ENCODE measurements at places on chromosomes 6 and 20.

DNA sequence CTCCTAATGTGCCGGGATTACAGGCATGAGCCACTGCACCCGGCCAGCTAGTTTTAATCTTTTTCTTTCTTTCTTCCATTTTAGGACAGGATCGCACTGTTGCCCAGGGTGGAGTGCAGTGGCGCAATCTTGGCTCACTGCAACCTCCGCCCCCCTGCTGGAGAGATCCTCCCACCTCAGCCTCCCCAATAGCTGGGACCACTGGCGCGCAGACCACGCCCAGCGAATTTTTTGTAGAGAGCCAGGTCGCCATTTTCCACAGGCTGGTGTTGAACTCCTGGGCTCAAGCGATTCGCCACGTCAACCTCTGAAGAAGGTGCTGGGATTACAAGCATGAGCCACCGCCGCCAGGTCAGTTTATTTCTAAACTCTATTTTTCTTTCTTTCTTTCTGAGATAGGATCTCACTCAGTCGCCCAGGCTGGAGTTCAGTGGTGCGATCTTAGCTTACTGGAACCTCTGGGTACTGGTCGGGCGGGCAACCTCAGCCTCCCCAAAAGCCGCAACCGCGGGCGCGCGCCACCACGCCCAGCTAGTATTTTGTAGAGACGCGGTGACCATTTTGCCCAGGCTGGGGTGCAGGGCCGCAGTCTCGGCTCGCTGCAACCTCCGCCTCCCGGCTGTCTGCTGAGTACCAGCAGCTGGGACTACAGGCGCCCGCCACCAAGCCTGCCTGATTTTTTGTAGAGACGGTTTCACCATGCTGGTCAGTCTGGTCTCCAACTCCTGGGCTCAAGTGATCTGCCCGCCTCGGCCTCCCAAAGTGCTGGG, 20.0 kb upstream of the LIN28B start:
- no peak for DNase-seq

- DNase-seq = no peak
Measured at GRCh38 chr6:43334466-43335095, 26.0 kb upstream of the CRIP3 start.

GRCh38 chr6:22145823-22146677, 150.8 kb downstream of the PRL start:
- DNase-seq = no peak

DNA sequence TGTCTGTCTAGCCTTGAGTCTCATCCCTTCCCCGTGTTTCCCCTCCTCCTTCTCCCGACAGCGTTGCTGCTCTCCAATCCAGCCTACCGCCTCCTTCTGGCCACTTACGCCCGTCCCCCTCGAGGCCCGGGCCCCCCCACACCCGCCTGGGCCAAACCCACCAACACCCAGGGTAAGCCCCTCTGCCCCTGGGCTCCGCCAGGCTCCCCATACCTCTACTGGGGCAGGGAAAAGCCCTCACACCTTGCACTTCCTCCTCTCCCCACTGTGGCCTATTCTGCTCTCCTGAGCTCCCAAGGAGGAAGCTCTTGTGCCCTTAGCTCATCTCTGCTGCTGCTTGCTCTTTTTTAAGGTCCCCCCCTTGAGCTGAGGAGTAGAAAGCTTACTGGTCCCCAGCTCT, 11.0 kb downstream of the DDR1 start:
- no peak for DNase-seq

DNA sequence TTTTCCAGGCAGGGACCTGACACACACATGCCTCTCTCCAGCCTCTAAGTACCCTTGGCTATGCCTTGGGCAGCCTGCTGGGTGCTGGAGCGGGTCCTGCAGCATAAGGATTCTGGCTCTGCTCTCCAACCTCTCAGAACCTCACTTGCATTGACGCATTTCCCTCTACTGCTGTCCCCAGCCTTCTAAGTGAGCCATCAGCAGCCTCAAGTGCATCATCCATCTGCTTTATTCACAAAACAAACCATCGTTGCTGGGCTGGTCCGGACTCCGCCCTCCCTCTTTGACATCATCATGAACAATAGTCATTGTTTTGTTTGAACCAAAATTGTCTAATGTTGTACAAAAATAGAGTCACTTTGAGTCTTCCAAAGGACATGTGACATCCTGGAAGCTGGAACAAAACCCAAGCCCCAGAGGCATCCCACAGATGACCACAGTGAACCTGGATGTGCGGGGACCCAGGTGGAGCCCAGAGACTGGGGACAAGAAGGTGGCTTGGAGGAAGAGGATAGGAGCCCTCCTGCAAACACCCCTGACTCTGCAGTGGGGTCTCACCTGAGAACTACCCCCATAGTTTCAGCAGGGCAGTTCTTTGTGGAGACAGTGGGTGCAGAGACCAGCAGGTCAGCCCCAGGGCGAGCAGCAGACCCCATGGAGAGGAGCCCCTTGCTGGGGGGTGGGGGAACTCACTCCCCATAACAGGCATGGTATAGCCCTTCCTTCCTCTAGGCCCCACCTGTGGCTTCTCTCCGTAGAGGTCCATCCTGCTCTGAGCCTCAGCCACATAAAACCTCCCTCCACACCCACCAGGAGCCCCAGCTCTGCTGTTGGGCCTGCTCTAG, 230.1 kb downstream of the SYNDIG1 start:
- DNase-seq = peak; percentile 18

DNA sequence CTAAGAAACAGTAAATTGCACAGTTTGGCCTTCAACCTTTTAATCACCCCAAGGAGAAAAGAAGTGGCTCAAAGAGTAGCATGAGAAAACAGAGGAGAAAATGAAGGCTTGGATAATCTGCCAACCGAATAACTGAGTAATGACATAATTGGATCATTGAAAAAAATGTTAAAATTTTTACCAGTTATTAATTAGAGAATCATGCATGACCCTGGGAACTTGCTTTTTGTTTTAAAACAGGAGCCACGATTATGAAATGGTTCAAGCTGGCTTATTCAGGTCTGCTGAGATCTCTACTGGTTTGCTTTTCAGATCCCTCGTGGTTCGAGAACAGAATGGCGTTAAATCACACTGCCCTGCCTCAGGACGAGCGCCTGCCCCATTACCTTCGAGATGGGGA, at the start of gene OPN5:
OPN5 (plus strand) TSS at position 301 of the 400 bp plus-strand sequence; CDS start at position 336, 35 bp downstream.
- no peak for DNase-seq

DNA sequence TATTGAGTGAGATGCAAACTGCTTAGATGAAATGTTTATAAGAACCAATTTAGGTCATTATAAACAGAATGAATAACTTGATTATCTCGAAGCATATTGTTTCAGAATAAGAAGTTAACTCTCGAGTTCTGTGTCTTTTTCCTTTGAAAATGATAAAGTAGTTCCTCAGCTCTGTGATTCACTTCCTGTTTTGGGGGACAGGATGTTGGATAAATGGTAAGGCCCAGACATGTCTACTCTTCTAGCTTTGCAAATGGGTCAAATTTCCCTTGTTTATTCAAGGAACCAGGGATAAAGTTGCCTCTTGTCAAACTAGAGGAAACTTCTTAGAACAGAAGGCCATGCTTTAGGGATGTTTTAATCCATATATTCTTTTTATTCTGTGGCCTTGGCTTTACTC, 246.9 kb downstream of the SOX4 start:
- DNase-seq = no peak

- DNase-seq = peak; percentile 88
Measured at GRCh38 chr6:33430991-33431879, 11.4 kb downstream of the SYNGAP1 start.

DNA sequence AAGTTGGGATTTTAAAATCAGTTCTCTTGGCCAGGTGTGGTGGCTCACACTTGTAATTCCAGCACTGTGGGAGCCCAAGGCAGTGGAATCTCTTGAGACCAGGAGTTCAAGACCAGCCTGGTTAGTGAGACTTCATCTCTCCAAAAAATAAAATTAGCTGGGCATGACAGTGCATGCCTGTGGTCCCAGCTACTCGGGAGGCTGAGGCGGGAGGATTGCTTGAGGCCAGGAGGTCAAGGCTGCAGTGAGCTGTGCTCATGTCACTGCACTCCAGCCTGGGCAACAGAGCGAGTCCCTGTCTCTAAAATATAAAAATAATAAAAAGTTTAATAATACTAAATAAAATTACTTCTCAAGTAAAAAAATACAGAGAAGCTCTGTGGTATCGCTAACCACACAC, 77.5 kb downstream of the FOXA2 start:
- no peak for DNase-seq

Measured in sigmoid colon (tissue), 7 donors.